ENCODE measurements at places on chromosomes 16 and 17.

DNA sequence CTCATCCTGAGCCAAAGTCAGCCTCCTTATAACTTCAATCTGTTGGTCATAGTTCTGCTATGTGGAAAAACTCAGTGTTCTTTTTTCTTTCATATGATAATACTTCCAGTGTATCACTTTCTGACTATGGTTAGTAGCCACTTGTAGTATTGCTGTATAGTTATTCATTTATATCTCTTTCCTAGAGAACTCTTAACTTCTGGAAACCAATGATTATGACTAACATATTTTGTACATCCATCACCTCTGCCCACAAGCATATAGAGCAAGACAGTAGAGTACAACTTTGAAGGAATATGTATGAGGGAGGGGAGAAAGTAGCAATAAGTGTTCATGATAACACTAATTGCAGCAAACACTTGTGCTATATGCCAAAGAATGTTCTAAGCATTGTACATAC, 38.6 kb downstream of the COX10 start:
- no peak for DNase-seq

DNA sequence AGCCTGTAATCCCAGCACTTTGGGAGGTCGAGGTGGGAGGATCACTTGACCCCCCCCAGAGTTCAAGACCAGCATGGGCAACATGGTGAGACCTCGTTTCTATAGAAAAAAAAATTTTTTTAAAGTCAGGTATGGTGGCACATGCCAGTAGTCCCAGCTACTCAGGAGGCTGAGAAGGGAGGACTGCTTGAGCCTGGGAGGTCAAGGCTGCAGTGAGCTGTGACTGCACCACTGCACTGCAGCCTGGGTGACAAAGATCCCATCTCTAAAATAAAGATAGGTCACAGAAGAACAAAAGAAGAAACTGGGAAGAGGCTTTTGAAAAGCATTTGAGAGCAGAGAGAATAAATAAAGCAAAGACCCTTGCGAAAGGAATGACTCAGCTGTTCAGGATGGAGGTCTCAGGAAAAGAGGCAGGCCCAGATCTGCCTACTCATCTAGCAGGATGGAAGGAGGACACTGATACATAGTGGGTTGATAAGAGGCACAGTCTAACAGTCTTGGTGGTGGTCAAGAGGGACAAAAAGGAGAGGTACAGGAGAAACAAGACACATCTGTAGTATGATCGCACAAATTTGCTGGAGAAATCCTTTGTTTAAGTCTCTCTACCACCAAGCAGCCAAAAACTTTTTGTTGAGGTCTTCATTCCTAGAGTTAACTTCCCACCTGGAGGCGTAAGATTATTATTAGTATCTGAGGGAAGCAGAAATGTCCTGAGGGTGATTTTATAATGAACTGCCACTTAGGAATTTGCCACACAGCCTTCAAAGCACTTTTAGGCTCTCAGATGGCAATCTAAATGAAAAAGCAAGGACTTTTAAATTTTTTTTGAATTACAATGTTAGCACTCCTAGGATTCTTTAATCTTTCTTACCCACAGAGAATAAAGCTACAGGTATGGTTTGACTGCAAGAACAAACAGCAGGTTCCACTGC, 17.6 kb downstream of the ZSWIM7 start:
- DNase-seq = no peak

- no peak for DNase-seq
Observed at GRCh38 chr17:49471089-49471683, 23.9 kb upstream of the NGFR start.

DNA sequence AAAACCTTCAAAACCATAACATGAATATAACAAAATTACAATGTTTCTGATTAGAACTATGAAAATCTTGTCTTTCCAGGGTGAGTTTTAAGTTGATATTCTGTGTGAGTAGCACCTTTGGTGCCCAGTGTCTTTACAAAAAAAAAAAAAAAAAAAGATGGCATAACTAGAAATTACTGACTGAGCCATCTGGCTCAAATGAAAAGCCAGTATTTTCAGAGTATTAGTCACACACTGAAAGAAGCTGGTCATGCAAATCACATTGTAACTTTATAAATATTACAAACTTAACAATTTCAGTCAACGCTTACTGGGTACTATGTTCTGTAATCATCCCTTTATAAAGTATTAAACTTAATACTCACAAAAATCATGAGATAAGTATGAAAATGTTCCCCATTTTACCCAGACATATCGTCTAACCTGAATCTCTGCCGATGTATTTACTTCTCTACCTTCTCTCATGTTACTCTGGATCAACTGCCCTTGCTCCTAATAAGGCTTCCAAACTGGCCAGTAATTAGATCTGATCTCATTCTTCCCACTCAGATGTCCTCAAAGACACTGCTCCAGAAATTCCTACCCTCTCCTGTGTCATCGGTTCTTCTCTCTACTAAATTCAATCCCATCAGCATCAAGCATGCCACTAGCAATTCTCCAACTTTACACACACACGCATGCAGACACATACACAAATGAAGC, 25.4 kb downstream of the UBE2G1 start:
- no peak for DNase-seq

DNA sequence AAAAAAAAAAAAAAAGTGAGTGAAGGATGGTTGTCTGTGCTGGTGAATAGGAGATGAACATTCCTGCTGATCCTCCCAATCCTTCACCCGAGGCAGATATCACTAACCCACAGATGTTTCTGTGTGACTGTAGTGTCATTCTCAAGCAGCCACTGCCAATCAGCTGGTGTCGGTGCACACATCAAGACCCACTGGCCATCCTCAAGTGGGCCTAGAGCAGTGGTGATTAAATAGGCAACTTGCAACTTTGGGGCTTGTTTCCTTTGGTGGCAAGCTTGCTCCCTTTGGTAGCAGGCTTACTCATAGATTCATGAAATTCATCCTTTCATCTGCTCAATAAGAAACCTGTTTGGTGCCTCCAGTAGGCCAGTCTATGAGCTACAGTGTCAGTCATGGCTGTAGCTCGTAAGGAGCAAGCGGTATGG, 51.1 kb upstream of the LGALS9 start:
- DNase-seq = no peak

DNA sequence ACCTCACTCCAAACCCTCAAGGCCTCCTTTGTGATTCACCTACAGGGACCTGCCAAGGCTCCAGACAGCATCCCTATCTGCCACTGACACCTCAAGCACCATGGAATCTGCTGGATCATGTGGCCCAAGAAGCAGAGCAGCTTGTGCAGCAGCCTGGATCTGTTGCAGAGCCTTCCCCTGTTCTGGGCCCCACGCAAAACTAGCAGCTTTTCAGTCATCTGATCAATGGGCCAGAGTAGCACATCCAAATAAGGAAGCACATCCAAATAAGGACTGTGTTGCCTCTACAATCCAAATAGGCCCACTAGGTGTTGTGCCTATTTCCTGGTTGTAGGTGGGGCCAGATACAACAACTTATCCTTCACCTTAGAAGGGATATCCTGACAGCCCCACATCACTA, 97.1 kb upstream of the GNAO1 start:
- DNase-seq = no peak

DNA sequence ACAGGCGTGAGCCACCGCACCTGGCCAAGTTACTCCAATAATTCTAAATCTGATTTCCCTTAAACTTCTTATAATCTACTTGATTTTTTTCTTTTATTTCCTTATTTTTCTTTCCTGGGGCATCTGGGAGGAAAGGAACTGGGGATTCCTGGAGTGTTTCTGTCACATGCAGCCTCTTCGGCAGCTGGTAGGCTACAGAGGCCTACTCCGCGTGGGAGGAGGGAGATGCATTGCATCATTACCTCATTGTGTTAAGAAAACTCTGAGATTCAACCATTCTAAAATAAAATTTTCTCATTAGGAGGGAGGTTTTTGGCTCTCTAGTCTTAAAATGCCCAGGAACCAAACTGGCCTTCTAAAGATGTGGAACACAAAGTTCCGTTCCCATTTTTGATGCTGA, 64.0 kb downstream of the SOX9 start:
- no peak for DNase-seq

- peak; percentile 77 for DNase-seq
Observed at GRCh38 chr16:53207810-53208752, 153.3 kb downstream of the CHD9 start.

- no peak for DNase-seq
Observed at GRCh38 chr16:72944757-72945485, 103.0 kb downstream of the ZFHX3 start.

DNA sequence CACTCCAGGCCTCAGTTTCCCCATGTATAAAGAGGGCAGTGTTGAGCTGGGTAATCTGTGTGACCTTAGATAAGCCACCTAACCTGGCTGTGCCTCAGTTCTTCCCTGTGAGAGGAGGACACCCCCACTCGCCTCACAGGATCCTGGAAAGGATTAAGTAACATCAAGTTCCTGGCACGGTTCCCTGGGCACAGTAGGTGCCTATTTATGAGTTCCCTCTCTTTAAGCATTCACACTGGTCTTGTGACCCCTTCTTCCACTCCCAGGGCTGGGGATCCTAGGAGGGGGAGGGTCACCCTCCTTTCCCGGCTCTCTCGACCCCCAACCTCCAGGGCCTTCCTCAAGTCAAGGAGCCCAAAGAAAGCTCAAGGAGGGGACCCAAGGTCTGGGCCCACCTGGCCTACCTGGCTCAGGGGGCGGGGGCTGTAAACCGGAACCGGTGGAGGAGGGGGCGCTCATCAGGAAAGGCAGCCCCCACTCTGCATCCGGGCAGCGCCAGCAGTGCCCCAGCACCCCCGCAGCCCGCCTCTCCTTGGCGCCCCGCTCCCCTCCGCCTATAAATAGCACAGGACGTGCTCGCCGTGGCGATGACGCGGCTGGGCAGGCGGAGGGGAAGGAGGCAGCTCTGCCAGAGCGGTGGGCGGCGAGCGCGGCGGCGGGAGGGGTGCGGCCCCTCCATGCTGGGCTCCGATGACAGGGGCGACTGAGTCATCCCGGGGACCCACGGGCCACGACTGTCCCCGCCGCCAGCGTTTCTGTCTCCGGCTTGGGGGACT, 9.4 kb downstream of the RPL19 start:
- DNase-seq = no peak

GRCh38 chr17:63358111-63358839, 87.8 kb downstream of the CYB561 start:
- no peak for DNase-seq

DNA sequence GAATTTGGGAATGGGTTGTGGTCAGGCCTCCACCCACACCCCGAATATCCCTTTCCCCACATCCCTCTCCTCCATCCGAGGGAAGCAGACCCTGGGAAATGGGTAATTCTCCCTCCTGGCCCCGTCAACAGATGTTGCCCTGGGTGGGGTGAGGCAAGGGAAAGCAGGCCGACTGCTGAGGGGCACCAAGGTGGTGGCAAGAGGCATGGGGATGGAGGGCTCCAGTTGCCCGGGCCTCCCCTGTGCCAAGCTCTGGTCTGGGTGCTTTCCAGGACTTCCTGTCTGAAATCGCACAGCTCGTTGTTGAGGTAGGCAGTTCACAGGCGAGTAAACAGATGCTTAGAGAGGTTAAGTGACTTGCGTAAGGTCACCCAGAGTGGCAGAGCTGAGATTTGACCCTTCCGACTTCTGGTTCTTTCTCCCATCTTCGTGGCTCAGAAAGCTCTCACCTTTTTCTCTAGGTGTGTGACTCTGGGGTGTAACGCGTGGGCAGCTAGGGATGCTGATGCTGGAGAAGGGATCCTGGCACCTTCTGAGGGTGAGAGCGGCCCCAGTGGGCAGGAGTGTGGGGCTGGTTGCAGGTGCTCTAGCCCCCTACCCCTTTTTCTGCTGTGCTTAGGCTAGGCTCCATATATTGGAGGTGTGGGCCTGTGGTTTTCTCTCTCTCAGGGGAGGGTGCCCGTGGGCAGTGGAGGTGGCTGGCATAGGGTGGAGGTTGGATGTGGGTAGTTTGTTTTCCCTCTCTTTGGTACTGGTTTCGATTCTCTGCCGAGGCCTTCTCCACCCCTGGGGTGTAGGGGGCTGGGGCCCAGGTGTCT, 17.2 kb downstream of the RARA start:
- no peak for DNase-seq

- DNase-seq = no peak
Observed at GRCh38 chr17:1629504-1630310, 1.1 kb upstream of the SLC43A2 start.

DNA sequence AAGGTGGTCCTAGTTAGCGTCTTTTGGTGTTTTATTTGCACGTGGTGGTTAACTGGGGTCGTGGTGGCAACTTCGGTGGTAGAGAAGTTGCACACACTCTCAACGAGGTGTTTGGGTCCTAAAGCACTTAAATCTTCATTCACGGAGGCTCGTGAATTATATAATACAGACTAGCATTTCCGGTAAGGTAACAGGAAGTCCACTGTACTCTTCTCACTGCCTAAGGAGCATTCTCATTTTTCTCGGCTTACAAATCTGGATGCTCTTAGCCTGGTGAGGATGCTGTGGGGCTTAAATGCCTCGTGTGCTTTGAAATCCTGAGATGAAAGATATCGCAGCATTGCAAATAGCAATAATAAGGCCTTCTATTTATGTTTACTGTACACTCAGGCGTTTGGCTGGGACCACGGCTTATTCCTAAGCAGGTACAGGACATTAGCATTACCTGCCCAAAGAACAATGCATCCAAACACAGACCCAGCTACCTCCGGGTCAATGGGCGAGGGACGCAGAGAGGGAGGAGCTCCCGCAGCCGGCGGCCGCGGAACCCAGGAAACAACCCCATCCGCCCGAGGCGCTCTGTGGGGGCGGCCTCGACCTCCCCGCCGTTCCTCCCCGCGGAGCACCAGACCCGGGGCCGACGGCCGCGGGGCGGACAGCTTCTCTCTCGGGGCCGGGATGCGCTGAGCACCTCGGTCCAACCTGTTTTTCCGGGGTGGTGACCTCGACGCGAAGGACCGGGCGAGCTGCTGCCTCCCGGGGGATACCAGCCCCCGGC, 856 bp downstream of the DNAJA2 start:
- DNase-seq = no peak

DNA sequence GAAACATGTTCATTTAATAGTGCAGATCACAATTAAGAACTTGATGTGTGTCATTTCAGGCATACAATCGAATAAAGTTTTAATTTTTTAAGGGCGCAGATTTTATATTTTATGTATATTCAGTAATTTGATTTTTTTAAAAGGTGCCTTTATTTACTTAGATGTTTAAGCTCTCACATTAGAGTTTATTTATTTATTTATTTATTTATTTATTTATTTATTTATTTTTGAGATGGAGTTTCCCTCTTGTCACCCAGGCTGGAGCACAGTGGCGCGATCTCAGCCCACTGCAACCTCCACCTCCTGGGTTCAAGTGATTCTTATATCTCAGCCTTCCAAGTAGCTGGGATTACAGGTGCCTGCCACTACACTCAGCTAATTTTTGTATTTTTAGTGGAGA, 3.8 kb downstream of the B4GALNT2 start:
- DNase-seq = no peak

DNA sequence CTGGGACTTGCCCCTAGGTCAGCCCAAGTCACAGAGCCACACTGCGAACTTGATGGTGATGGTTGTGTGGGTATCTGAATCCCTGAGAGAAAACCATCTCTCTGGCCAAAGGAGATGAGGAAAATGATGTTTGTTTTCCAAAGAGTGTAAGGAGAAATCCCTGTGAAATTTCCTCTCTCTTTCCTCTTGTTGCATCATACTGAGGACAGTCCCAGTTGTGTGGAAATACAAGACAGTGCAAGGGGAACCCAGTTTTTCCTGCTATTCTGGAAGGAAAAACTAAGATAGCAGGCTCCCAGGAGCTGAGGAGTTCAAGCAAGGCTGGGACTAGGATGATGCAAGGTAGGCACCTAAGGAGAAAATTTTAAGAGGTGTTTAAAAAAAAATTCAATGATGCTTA, 86.8 kb upstream of the TOM1L1 start:
- DNase-seq = no peak
